Activated CD8-positive, alpha-beta memory T cell treated with anti-CD3 and anti-CD28 coated beads for 4 hours (primary cell): ENCODE measurements at places on chromosomes 6 and 20.

DNA sequence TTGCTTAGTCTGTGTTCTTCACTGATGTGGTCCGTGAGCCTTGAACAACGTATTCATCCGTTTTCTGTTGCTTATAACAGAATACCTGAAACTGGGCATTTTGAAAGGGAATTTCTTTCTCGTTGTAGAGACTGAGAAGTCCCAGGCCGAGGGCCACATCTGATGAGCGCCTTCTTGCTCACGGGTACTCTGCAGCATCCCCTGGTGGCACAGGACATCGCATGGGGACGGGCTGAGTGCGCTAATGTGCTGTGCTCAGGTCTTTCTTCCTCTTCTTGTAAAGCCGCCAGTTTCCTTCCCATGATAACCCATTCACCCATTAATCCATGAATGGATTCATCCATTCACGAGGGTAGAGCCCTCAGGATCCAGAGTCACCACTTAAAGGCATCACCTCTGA is 161.0 kb downstream of the NFATC2 start:
- DNase-seq: no peak

DNA sequence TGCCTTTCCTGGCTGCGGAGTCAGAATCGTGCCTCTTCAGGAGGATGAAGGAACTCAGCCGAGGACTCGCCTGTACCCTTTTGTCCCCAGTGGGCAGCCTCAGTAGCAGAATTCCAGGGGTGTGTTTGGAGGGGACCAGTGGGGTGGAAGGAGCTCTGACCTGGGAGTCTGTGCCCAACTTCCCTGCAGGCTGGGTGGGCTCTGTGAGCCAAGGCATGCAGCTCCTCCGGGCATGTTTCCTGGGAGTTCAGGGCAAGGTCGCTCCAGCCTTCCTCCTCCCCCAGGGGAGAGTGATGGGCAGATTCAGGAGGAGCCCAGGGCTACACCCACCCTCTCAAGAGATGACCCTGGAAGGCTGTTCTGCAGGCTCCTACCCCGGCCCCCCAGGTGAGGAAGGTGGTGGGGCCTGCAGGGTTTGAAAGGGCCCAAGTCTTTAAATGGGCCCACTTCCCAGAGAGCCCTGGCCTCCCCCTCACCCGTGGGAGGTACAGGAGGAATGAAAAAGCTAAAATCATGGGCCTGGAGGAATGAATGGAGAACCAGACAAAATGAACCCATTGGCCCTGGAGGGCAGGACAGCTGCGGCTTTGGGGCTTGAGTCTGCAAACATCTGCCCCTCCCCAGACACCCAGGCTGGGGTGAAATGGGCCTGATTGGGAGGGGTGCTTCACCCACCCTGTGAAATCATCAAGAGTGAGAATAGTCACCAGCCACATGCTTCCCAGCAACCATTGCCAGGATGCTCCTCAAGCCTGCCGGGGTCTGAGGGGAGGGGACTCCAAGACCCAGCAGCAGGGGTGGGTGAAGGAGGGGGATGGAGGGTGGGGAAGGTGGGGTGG is 77.6 kb upstream of the PMEPA1 start:
- no peak for DNase-seq

- DNase-seq: no peak
Measured at GRCh38 chr6:109714166-109714565, 23.1 kb downstream of the FIG4 start.

GRCh38 chr6:71510057-71510713 is 221.6 kb downstream of the OGFRL1 start:
- no peak for DNase-seq

DNA sequence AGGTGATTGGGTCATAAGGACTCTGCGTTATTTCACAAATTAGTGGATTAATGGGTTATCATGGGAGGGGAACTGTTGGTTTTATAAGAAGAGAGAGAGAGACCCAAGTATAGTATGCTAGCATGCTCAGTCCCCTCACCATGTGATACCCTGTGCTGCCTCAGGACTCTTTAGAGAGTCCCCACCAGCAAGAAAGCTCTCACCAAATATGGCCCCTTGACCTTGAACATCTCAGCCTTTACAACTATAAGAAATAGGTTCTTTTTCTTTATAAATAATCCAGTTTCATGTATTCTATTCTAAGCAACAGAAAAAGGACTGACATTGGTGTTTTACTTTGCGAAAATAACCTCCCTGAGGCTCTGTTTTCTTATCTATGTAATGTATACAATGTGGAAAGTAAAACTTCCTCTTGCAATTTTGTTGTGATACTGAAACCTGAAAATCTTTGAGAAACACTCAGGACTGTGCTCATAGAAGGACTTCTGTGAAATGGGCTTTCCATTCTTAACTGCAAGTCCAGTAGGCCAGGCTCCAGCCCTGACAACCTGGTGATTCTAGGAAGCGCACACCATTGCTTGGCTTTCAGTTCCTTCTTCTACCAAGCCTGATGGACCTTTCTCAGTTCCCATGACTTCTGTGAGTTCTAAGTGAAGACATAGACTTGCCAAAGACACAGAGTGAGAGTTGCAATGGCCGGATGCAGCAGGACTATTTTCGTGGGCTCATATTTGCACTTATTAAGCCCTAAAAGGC is 21.9 kb downstream of the SIRPD start:
- no peak for DNase-seq

DNA sequence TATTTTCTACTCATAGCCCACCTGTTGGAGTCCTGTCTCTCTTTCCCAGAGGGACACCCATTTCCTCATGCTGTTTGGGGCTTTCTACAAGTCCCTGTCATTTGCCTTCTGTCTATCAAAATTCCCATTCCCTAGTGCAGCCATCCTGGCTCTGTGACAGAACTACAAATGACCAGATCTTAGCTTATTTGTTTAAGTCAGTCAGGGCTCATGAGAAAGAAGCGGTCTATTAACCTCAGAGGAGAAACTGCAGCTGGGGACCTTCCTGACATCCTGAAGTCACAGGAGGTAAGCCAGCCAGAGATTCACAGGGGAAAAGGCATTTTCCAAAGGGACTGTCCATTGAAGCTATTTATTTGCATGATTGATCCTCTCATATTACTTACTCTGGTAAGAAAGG is 1.7 kb upstream of the COL9A1 start:
- no peak for DNase-seq

- DNase-seq: no peak
Measured at GRCh38 chr20:64157878-64158277, 6.4 kb upstream of the MYT1 start.
